ENCODE measurements at places on chromosomes 1 and 21. TPM values are rescaled to one million over a fixed set of nuclear protein-coding genes. Genes with fewer than 3 reads are reported as not detected.

DNA sequence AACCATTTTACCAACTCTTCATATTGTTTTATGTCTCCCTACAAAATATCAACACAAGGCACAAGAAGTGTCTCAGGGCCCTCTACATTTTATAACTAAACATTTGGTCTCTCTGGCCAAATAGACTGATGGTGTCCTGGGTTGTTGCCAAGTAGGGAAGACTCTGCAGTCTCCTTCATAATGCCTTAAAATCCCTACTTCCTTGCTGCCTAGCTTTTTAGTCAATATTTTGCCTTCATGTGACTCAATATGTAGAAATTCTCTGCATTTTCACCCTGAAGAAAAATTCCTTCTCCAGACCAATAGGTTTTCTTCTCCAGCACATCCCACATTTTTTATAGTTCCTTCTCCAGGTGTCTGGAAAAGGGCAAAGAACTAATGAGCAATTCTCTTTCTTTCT lies 72.6 kb upstream of the IPO9 start:
- H3K27me3 ChIP-seq: no peaks in the 10 kb centered on the region
- peaks cover 24% of the 10 kb centered on the region for H3K4me1 ChIP-seq
- no peak overlapping the region for H3K27ac ChIP-seq
- no peak for DNase-seq

Gene OR6N1
- total RNA-seq: 0.77 TPM

DNA sequence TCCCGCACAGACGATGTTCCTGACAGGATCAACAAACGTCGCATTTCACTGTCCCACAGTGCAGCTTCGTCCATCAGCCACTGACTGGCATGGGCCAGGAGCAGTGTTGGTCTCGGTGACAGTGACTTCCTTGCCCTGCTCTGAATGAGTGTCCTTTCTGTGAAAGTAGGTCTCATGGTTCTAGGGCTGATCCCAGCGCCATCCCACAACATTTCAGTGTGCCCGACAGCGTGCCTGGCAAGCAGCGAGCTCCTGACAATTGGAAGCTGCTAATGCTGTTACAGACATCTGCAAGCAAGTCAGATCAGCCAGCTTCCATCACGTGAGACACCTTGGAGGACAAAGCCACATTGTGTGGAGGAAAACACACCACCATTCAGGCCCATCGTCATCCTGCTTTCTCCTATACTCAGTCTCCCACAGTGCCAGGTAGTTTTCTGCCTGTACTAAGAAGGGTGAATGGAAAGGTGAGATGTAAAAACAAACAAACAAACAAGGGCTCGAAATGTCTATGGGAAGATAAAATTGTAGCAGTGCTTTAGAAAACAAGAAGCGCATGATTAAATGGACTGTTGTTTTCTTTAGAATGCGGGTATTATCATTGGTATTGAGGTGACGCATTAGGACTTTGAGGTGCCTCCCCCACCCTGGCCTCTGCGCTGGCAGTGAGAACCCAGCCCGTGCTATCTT lies 21.9 kb downstream of the ERRFI1 start:
- H3K27me3 ChIP-seq: no peaks in the 10 kb centered on the region
- H3K4me1 ChIP-seq: peaks cover 19% of the 10 kb centered on the region
- DNase-seq: no peak
- H3K36me3 ChIP-seq: peaks cover 12% of the 10 kb centered on the region
- no peak overlapping the region for H3K4me3 ChIP-seq

- H3K4me1 ChIP-seq: no peaks in the 10 kb centered on the region
- no peak overlapping the region for H3K4me3 ChIP-seq
Observed at GRCh38 chr1:111422546-111423391, 4.8 kb downstream of the OVGP1 start.

Gene RPS6KC1
- 14.1 TPM for total RNA-seq

Gene ADORA1
- 6.5 TPM for total RNA-seq

DNA sequence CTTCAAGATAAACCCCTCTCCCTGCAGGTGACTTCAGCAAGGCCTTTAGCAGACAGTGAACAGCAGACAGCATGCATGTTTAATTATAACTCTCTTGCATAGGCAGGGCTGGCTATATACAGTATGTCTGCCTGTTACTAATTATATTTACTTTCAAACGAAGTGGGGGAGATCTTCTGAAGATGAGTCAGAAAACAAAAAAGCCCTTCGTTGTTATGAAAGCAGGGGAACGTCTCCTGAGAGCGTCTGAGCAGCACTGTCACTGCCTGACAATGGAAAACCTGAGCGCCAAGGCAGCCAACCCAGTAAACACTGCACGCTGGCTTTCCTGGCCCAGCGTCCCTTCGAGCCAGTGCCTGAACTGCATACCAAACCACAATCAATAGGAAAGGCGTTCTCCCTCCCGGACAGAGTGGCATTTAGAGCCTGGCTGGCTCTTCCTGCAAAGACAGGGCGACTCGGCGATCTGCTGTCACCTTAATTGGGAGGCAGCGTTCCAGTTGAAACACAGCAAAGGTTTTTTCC lies 54.1 kb downstream of the TOMM20 start:
- peaks cover 20% of the 10 kb centered on the region for H3K4me1 ChIP-seq
- no peak overlapping the region for H3K4me3 ChIP-seq

DNA sequence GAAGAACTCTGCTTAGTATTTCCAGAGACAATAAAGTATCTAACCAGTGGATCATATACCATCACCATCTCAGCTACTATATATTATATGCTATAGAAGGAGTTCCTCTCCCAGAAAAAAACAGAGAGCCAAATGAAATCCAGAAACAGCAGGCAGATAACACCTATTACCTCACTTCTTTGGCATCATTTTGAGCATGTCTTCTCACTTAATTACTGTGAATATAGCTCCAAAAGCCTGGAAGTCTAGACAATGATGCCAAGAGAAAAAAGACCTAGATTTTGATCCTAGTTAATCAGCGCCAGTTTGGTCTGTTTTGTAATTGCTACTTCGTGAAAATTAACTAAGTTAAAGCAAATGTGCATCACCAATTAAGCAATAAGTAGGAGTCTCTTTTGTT lies 131.3 kb downstream of the EIF4G3 start:
- H3K36me3 ChIP-seq: no peaks in the 10 kb centered on the region
- no peak overlapping the region for H3K4me3 ChIP-seq
- no peaks in the 10 kb centered on the region for H3K4me1 ChIP-seq
- no peak for DNase-seq

Gene CROCC
- total RNA-seq: 19.0 TPM

DNA sequence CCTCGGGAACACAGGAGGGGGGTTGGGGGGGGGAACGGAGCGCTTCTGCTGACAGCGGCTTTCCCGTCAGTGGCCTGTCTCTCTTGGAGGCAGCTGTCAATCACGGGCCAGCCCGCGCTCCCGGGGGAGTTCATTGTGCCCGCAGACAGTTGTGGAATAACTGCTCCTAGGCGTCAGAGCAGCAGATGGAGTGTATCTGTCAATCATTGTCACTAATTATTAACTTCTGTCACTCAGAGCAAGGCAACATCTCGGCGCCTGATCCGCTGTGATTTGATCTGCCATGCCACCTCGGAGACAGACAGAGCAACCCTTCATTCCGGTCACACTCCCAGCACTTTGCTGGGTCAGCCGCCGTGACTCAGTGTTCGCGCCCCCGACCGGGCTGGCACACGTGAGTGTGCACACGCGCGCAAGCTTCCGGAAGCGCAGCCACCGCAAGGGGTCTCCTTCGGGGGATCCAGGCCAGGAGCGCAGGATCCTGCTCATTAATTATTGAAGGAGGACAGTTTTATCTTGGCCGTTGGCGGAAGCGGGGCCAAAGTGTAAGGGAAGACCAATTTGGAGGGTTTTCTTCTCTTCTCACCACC lies 75.8 kb downstream of the RRAGC start:
- peaks cover 48% of the 10 kb centered on the region for H3K27me3 ChIP-seq
- no peak for DNase-seq
- H3K4me3 ChIP-seq: no peak overlapping the region
- H3K4me1 ChIP-seq: no peaks in the 10 kb centered on the region

DNA sequence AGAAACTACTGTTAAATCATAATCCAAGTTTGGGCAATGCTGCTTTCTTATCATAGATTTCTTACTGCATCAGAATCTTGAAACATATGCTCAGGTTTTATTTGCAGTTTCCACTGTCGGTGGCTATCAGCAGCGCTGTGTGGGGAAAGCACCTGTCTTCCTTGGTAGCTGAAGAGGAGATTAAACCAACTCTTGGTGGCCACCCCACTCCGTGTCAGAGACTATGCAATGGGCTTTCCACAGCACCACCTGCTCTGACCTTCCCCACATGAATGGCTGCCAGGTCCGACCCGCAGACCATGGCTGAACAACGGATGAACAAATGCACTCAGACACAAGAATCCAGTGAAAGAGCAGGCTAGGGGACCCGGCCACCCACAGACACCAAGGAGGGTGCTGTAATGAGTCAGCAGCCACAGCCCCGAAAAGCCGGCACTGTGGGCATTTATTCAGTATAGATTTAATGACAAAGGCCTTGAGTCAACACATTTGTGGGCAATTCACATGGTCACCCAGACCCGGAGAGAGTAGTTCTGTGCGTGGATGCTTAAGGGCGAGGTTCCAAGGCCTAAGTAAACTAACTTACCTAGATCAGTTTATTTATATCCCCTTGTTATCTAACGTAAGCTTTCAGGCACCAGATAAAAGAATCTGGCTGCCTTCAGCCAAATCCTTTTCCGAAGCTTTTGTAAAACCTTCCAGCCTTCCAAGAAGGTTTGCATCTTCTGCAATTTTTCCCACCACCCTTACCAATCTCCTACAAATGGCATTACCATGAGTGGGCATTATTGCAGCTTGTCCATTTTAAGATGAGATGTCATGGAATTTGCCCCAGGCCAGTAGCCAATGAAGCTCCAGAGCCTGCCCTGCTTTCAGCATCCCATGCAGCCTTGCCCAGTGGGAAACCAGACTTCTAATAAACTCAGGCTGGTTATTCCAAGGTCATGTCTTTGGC lies 82.7 kb downstream of the HLCS start:
- no peaks in the 10 kb centered on the region for H3K36me3 ChIP-seq
- H3K4me1 ChIP-seq: no peaks in the 10 kb centered on the region
- H3K27ac ChIP-seq: no peak overlapping the region
- H3K4me3 ChIP-seq: no peak overlapping the region
- DNase-seq: no peak

Gene STIL
- total RNA-seq: 3.7 TPM

GRCh38 chr21:38014298-38014697 lies 98.0 kb upstream of the KCNJ6 start:
- no peaks in the 10 kb centered on the region for H3K27me3 ChIP-seq
- H3K27ac ChIP-seq: no peak overlapping the region

GRCh38 chr1:113058941-113059706 lies 13.9 kb upstream of the LRIG2 start:
- H3K4me1 ChIP-seq: peaks cover 38% of the 10 kb centered on the region
- H3K27ac ChIP-seq: peak overlapping the region; percentile 54
- no peaks in the 10 kb centered on the region for H3K27me3 ChIP-seq
- no peaks in the 10 kb centered on the region for H3K36me3 ChIP-seq
- no peak overlapping the region for H3K4me3 ChIP-seq
- DNase-seq: peak; percentile 79

- peak overlapping the region; percentile 83 for H3K4me3 ChIP-seq
- H3K4me1 ChIP-seq: peaks cover 51% of the 10 kb centered on the region
- peaks cover 6% of the 10 kb centered on the region for H3K36me3 ChIP-seq
- peak overlapping the region; percentile 91 for H3K27ac ChIP-seq
- DNase-seq: no peak
Observed at GRCh38 chr1:180501865-180502360, 464 bp downstream of the ACBD6 start.

DNA sequence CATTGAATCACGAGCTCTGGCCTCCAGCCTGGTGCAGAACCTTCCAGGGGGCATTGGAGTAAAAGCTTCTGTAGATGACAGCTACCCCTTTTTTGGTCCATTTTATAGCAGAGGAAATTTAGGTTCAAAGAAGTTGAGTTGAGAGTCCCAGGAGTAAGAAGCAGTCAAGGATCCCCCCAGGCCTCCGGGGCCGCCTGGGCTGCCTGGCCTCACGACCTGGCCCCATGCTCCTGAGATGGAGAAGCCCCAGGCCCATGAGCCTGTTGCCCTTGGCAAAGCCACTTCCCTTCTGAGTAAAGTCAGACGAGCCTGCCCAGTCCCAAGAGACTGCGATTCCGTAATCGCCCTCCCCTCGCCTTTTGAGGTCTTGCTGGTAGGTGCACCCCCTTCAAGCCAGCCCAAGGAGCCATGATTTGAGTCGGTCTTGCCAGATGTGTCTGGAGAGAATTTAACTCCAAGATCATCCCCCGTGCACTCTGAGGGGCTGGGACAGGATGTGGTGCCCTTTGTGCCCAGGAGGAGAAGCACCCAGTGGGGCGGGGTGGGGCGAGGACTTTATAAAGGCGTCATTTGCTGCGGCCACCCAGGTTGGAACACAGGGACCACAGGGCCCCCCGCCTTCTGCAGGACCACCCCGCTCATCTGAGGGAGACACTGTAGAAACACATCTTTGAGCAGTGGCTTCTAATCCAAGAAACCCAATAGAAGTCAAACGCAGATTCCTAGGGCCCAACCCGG lies 30.1 kb downstream of the PDE9A start:
- no peaks in the 10 kb centered on the region for H3K27me3 ChIP-seq
- H3K4me3 ChIP-seq: no peak overlapping the region
- peaks cover 5% of the 10 kb centered on the region for H3K36me3 ChIP-seq
- DNase-seq: no peak
- peaks cover 6% of the 10 kb centered on the region for H3K4me1 ChIP-seq

DNA sequence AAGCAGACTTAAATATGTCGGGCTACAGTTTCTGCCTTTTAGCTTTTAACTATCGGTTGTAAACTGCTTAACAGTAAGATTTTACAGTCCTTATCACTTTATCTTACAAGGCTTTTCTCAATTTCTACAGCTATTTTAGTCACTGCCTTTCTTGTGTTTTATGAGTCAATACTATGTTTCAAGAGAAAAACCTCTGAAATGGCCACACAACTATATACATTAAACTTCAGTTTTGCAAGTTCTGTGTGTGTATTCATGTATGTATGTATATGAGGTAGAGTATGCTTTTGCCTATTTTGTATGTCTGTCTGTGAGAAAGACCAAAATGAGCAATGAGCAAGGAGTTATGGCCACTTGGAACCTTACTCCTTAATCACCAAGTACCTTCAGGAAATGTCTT lies 169.8 kb downstream of the SYT2 start:
- no peaks in the 10 kb centered on the region for H3K27me3 ChIP-seq
- H3K27ac ChIP-seq: peak overlapping the region; percentile 72
- H3K4me1 ChIP-seq: no peaks in the 10 kb centered on the region
- peak overlapping the region; percentile 58 for H3K4me3 ChIP-seq
- no peaks in the 10 kb centered on the region for H3K36me3 ChIP-seq
